GM23338 (cell line): ENCODE measurements at places on chromosomes 4 and X.

DNA sequence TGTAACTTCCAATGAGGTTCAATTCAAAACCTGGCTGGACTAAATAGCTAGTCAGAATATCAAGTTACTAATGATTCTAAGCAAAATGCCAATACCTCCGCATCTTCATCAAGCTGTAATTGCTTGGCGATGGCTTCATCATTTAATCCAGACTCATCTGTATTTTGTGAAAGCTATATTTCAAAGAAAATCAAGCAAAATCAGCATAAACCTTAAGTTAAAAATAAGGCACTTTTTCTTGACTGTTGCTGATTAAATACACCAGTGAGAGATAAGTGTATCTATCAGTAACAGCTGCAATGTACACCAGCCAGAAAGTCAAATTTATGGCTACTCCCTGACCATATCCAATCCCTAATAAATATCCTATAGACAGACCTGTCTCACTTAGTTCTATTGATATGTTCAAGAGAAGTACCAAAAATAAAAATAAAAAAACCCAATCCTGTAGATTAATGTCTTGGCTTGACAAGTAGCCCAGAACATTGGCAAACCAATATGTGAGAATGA, 39.6 kb downstream of the RFC1 start:
- no peak for DNase-seq

- no peak for DNase-seq
These were observed 294.4 kb downstream of the GPAT3 start for GRCh38 chr4:83830138-83830888.

DNA sequence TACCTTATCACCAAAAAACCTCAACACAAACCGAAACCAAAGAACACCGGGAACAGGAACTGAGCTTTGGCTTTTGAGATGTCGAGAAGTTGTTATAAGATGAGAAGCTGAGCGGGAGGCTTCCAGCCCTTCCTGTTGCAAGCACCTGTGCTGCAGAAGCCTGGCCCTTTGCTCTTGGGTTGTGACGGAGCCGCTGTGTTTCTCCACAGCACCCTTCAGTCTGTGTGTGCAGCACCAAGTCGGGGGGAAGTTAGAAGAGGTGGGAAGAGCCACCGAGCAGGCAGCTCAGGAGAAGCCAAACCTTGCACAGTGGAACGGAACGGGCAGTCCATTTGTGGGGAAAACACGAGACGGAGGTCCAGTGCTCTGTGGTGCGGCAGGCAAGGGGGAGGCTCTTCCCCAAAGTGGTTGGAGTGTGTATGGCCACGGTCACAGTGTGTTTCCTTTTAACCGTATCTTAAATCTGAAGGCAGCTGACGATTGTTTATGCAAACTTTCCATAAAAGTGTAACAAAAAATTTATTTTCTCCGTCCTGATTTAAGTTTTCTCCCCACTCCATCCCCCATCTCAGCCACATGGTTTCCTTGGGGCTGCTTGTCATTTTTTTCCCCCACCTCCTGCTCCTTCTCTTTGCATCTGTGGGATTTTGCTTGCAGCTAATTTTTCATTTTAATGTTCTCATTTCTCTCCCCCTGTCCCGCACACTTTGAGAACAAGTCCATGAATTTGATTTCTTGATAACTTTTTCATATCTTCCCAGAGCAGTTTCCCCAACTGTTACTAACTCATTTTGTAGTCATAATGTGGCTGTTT, 123.7 kb downstream of the STOX2 start:
- no peak for DNase-seq

GRCh38 chr4:23734000-23734399, 155.8 kb downstream of the PPARGC1A start:
- DNase-seq: no peak

GRCh38 chr4:184477201-184477999, 3.0 kb upstream of the IRF2 start:
- no peak for DNase-seq

- peak; percentile 28 for DNase-seq
These were observed 8.4 kb upstream of the PLA2G12A start for GRCh38 chr4:109738104-109738872.

GRCh38 chrX:8310409-8310808, 139.3 kb upstream of the VCX2 start:
- DNase-seq: no peak

GRCh38 chrX:153681175-153681574, 6.6 kb upstream of the SLC6A8 start:
- no peak for DNase-seq

GRCh38 chrX:136354201-136354600, 53.4 kb downstream of the ADGRG4 start:
- no peak for DNase-seq

GRCh38 chr4:174154215-174154854, 129.1 kb downstream of the FBXO8 start:
- no peak for DNase-seq

- peak; percentile 69 for DNase-seq
These were observed 63.8 kb upstream of the TAPT1 start for GRCh38 chr4:16289897-16290554.

DNA sequence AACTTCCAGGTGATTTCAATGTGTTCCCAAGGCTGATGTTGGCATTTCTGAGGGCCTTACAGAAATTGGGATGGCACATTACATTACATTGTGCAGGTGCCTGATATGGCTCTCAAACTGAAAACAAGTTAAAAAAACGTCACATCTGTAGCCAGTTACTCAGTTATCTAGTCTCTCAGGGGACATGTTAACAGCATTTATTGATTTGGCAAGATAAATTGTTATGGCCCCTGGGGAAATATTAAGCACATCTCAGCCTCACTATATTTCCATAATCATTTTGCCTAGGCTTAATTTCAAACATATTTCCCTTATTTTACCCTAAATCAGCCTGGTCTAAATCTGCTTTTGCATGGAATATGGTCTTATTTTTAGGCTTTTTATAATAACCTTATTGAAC, 290.0 kb downstream of the IL15 start:
- no peak for DNase-seq

- no peak for DNase-seq
These were observed 56.4 kb downstream of the UBE2K start for GRCh38 chr4:39754309-39754708.

DNA sequence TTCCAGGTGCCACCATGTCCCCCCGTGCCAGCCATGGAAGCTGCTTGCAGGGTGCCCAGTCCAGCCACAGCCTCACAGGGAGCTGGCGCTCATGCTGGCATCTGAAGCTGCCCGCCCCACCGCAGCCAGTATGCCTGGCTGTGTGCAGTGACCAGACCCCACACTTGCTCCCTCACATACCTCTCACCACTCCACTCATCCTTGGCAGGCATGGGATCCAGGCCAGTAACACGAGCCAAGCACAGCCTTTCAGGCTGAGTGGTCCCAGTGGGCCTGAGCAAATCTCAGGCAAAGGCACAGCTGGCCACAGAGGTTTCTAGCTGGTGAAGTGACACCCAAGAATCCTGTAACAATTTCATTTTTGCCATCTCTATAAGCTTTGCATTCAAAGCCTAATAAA, 48.4 kb upstream of the SEC24B start:
- no peak for DNase-seq

GRCh38 chrX:13380211-13380610, 60.4 kb upstream of the ATXN3L start:
- DNase-seq: no peak

DNA sequence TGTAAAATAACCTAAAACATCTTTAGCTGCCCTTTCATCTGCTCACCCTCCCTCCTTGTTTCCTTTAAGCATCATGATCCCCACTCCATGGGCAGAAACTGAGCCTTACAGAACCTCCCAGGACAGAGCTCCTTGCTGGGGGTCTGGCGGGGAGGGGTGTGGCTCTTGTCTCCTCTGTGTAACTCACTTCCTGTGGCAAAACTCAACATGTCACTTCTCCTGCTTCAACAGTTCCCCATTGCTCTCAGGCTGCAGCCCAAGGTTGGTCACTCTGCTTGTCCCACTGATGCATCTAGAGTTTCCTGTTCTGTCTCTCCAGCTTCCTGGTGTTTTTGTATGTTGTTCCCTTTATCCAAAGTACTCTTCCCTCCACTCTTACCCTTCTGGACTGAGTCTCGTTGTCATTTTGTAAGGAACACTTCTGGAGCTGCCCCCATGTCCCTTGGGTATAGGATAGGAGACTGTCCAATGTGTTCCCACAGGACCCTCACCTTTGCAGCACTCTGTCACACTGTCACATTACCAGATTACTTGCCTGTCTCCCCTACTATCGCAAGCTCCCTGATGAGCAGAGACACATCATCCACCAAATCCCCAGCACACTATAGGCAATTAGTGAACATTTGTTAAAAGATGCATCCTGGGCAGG, 19.6 kb downstream of the TMEM31 start:
- no peak for DNase-seq

- DNase-seq: no peak
These were observed 78.3 kb downstream of the CT47B1 start for GRCh38 chrX:120797188-120797851.

- DNase-seq: no peak
These were observed 197.0 kb downstream of the CAMK2D start for GRCh38 chr4:113564493-113564892.

GRCh38 chr4:99578714-99579113, 4.1 kb downstream of the MTTP start:
- DNase-seq: no peak

DNA sequence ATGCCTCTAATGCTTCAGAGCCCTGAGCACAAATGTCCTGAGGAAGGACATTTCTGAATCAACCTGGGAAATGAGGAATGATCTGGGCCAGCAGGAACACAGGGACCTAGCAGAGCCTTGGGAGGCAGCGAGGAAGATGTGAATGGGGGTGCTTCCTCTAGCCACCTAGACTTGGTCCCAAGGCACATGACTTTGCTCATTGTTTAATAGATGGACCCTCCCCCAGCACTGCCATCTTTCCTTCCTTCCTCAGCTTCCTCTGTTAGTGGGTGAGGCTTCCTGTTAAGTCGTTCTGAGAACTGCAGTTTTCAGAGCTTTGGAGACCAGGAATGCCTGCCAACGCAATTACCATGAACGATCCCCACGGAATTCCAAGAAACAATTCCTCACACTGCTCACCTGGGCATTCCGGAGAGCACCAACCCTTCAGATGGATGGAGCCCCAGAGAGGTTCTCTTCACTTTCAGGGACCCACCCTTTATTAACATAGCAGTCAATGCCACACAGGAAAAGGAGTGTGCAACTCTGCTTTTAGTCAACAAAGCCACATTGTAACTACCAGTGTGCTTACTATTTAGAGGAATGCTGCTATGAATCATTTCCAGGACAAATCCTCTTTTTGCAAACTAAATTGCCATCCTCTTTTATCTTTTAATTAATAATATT, 48.5 kb upstream of the STIM2 start:
- DNase-seq: no peak

DNA sequence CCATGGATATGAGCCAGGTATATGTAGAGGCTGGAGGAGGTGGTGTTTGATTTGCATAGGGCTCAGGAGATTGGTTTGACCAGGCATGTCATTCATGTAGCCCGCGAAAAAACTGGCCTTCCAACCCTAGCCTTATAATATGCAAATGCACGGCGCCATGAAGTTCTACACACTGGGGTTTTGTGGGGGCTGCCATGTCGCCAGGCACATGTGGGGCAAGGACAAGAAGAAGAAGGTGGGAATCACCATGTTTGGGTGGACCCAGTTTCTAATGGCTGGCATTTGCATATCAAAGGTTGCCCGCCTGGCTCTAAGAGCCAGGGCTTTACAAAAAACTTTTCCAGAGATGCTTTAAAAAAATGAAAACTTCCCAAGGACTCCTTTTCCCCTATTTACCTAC, 1251.0 kb downstream of the PCDH18 start:
- DNase-seq: peak; percentile 13

GRCh38 chr4:101418466-101418865, 71.1 kb upstream of the PPP3CA start:
- DNase-seq: no peak

DNA sequence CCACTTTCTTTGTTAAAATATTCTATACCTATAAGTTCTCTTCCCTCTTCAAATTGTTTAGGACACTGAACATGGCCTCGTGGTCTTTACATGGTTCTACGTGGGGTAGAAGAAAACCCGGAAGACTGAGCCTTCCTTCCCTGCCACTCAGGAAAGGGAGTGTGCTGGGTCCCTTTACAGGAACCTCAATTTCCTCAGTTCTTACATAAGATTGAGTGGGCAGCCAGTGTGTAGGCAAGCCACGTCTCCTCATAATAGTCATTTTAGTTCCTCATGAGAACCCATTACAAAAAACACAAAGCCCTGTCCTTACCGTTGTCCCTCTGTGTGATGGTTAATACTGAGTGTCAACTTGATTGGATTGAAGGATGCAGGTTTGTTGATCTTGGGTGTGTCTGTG, 28.7 kb upstream of the SMIM10L2A start:
- DNase-seq: no peak

- no peak for DNase-seq
These were observed 119.3 kb upstream of the PITX2 start for GRCh38 chr4:110742143-110742542.

DNA sequence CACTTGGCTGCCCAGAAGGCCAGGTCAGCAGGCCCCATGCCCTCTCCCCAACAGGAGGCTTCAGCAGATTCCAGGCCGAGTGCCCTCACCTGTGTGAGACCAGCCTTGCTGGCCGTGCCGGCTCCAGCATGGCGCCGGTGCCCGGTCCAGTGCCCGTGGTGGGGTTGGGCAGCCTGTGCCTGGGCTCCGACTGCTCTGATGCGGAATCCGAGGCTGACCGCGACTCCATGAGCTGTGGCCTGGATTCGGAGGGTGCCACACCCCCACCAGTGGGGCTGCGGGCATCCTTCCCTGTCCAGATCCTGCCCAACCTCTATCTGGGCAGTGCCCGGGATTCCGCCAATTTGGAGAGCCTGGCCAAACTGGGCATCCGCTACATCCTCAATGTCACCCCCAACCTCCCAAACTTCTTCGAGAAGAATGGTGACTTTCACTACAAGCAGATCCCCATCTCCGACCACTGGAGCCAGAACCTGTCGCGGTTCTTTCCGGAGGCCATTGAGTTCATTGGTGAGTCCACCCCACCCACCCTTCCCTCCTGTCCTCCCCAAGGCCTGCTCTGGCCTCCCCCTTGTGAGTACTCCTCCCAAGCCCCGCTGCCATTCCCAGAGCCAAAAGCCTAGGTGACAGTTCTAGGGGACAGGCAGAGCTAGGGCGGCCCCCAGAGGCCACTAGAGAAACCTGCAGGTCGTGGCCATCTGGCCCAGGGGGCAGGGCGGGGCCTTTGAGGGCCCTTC, 2.3 kb downstream of the DUSP9 start:
- peak; percentile 81 for DNase-seq

DNA sequence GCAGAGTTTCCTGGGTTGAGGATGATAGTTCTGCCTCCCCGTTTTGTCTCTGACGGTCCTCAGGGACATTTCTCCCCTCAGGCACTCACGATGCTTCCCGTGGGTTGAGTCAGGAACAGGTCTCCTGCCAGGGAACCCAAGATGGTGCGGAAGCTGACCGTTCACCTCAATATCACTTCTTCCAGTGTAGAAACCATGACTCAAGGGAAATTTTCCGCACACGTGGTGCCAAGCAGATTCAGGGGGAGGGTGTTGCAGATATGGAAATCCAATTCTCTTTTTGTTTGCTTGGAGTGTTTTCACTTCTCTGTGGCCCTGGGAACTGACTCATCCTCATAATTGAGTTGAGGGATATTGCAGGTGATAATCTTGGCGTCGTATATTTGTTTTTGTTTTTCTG, 46.7 kb downstream of the CXorf49B start:
- no peak for DNase-seq
